Vagina (tissue), 2 donors: ENCODE measurements at places on chromosomes 4 and X.

DNA sequence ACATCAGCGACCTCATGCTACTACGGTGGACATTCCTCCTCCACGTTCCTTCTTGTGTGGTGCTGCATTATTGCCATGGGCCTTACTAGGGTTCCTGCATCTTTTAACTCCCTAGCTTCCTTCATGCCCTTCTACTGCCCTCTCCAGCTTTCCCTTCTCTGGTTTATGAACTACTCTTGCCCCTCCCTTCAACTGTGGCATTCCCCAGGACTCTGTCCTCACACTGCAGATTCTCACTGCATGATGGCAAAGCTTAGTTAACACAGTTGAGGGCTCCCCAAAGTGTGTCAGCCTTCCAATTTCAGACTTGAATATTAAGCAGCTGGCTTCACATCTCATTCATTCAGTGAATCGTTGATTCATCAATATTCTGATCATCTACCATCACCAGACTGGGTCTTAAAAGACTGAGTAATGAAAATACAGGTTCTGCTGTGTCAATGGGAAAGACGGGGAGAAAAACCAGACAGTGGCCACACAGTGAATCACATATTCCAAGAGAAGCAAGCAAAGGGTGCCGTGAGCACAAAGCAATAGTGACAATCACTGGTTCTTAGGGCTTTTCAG lies 53.0 kb downstream of the ZFX start:
- DNase-seq, result no peak

DNA sequence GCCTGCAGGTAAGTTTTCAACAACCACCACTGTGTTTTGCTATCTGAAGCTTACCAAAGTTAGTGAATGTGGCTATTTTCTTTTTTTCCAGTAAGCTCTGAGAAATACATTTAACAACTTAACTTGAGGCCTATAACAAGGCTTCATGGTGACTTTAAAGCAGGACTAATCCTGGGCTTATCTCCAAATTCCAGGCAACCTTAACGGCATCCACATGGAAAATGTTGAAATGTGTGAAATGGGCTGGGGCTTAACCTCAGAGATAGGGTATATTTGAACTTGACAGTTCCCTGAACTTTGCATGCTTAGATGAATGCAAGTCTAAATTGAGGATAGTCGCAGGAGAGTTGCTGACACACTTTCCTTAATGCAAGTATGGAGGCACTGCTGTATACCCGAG lies 539.2 kb downstream of the GALNTL6 start:
- no peak for DNase-seq

- DNase-seq, result no peak
Observed at GRCh38 chr4:54659313-54659712, 1.6 kb downstream of the KIT start.

DNA sequence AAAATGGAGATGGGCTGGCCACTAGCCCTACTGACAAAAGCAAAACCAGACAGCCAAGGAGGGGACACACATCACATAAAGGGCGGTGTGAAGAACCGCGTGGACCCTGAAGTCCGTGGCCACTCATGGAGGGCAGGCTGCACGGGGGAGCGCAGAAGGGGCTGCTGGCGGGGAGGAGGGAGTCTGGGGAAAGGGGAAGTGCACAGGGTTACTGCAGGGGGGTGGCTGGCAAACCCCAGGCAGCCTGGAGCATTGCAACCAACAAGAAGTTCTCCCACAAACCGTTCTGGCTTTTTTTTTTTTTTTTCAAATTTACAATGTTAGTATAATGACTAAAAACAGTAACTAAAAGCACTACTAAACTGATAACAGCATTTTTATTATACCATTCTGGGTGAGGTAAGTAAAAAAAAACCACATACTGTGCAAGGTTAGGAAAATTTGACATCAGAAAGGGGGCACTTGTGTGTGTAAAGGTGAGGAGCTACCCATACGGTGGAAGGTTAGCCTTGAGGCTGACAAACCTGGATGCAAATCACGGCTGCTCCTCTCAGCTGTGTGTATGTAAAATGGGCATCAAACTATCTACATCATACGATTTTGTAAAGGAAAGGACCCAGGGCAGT lies 87.1 kb downstream of the TSPAN5 start:
- no peak for DNase-seq

DNA sequence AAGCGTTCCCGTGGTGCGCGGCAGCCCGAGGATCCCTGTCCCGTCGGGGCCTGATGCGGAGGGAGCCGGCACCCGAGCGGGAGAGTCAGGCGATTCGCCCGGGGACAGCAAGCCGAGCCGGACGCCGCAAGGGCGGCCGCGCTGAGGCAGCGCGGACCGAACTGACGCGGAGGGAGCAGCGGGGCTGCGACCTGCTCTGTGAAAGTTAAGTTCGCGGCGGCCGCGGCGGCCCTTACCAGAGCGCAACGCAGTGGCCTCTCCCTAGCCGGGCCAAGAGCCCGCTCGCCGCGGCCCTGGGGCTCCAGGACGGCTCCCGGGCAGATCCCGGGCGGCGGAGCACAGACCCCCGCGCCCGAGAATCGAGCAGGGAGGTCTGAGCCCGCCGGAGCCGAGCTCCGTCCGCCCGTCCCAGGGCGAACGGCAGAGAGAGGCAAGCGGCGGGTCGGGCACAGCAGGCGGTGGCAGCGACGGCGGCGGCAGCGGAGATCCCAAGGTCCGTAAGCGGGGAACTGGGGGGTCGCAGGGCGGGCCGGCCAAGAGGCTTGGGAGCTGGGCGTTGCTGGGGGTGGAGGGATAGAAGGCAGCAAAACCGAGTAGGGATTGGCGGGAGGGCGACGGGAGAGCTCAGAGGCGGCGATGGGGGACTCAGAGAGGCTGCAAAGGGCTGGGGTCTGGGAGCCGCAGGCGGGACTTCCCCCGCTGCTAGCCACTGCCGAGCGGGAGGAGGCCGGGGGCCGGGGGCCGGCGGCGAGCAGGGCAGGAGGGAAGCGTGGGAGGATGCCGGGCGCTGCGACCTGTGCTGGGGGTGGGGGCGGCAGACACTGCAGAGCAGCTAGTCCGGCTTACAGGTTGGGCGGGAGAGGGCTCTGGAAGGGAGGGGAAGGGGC lies 1.0 kb downstream of the GPR50 start:
- no peak for DNase-seq

- DNase-seq, result no peak
Observed at GRCh38 chr4:74335341-74336021, 27.2 kb downstream of the EPGN start.

DNA sequence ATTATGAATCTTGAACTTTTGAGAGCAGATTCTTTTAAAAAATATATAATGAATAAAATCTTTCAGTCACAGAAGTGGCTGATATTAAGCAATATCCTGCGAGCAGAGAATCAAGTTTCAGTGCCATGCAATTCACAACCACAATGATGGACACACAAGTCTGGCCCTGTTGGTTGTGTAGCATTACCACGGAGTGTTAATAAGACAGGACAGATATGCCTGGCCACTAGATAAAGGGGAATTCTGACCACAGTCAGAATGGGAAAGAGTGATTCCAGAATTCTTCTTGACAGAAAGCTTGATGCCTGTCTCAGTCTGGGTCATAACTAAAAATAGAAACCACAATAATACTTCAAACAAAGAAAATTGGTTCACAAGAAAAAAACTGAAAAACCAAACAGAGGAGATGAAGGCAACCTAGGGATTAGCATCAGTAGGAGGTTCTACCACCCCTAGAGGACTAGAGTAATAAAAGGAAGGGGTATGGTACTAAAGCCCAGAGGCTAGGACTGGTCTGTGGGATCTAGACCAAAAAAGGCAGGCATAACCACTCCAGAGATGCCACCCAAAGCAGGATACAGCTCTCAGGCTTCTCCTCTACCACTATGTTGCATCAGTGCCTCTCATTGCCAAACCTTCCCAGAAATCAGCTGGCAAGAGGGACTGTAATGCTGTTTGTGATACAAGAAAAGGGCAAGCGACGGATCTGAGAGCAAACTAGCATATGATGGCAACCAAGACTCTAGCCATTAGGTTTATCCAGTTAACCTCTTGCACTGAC lies 59.0 kb downstream of the RNF150 start:
- no peak for DNase-seq

- DNase-seq, result no peak
Observed at GRCh38 chr4:113637823-113638561, 123.5 kb downstream of the CAMK2D start.
